Glutamatergic neuron (in vitro differentiated cells): ENCODE measurements at places on chromosomes 16 and 17. TPM values are rescaled to one million over a fixed set of nuclear protein-coding genes. Genes with fewer than 3 reads are reported as not detected.

Gene CXCL16
- not detected for total RNA-seq

DNA sequence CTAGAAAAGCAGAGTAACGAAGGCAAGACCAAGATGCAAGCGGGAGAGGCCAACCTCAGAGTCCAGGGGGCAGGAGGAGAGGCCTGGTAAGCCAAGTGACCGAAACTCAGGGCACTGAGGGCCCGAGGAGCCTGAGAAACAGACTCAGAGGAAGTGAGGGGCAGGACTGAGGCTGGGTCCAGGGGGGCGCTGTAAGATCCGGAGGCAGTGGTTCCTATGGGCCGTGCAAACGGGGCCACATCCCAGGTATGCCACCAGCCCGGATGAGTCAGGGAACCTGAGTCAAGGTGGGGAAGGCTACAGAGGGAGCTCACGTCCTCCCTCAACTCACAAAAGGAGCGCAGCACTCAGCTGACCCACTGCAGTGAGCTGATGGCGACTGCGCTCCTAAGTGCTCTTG is 8.3 kb downstream of the ZDHHC7 start:
- DNase-seq: no peak

GRCh38 chr17:33494151-33494550 is 201.1 kb upstream of the ASIC2 start:
- DNase-seq: no peak

Gene PERCC1
- not detected for total RNA-seq

GRCh38 chr17:77286641-77287431 is 146.1 kb downstream of the SEC14L1 start:
- no peak for DNase-seq

- DNase-seq: no peak
Measured at GRCh38 chr16:85673529-85674417, 15.0 kb downstream of the GINS2 start.
